ENCODE measurements at places on chromosomes 3 and 15.

DNA sequence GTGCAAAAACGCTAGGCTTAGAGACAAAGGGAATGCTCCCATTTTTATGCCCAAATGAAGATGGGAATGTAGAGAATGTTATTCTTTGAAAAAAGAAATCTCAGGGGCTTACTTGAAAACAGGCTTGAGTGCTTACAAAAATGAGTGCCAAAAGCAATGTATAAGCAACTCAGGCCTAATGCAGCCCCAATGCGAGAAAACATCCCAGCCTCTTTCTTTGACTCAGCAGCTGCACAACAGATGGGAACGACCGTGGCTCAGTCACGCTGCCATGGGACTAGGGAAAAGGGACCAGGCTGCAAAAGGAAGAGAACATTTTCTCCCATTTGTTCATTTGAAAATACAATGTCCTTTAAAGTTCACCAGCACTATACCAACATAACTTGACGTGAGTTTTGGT, 246.4 kb upstream of the LRIG1 start:
- DNase-seq: no peak

GRCh38 chr3:32821686-32822296, 4.0 kb downstream of the TRIM71 start:
- no peak for DNase-seq

- DNase-seq: no peak
Measured at GRCh38 chr3:111531446-111531845, 10.6 kb upstream of the CD96 start.

- peak; percentile 16 for DNase-seq
Measured at GRCh38 chr3:127738192-127738840, 65.6 kb downstream of the ABTB1 start.

Measured in DMS153 (cell line).